ENCODE measurements at places on chromosomes 6 and 20.

- peak; percentile 10 for DNase-seq
Observed at GRCh38 chr6:106547601-106548453, 81.5 kb downstream of the RTN4IP1 start.

DNA sequence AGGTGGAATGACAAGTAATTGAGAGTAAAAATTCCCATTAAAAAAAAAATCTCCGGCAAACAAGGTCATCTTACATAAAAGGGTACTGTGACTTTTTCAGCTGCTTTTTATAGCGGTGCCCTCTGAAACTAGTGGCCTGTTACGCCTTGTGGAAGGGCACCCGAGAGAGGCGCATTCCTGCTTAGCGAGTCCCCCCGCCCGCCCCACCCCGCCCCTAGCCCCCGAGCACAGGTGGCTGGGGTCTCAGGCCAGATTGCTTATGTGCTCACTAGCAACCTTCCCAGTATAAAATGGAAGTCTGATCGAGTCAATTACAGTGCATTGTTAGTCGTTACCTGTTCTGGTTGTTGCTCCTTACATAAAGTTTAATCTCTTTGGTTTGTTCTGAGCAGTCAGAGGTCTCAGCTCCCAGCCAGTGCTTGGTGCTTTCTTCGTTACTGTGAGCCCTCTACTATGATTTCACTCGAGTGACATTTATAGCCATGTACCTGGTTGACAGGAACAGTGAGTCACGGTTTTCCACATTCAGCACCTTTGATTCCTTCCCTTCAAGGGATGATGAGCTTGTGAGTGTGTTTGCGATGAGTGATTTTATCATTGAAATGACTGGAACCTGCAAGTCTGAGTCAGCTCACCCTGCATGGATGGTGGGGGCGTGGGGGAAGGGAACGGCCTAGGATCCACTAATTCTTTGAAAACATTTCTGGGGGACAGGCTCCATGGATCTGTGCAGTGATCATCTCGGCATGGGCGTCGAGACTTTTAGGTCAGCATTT is 47.6 kb downstream of the ZDHHC14 start:
- DNase-seq = no peak

GRCh38 chr20:34704177-34705007 is at the start of gene TP53INP2:
TP53INP2 (plus strand) TSS chr20:34704344; CDS start chr20:34708740, 4,396 bp downstream.
- peak; percentile 95 for DNase-seq

- no peak for DNase-seq
Observed at GRCh38 chr6:163406366-163406765, 8.2 kb upstream of the QKI start.

DNA sequence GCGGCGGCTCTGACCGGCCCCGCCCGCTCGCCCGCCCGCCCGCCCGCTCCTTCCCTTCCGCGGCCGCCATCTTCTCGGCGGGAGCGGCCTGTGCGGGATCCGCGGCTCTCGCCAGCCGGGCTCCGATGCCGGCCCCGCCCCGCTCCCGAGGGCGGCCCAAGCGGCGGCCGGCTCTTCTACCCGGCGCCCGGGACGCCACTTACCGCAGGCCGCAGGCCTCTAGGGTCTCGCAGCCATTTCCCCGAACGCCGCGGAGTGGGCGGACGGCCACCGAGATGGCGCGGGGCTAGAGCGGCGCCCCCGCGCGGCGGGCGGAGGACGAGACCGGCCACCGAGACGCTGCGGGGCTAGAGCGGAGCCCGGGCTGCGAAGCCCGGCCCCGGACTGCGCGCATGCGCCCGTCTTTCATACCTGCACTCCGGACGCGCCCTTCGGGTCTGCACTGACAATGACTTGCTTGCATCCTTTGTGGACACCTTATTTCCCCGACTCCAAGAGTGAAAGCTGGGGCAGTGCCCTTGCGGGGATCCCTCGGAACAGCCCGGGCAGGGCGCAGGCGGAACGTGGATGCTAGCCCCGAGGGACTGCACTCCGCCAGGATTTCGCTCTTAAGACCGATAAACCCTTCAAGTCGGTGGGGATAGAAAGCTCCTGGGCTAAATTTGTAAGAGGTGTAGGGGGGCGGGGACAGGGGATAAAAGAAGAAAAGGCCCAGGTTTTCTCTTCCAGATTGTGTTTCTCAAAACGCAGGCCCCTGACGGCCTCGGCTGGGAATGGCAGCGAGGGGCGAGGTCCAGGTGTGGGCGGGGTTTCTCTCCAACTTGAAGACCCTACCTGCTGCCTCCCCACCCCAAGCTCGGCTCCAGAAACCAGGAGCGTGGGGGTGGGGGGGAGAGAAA is at the start of gene DIDO1:
TSS of gene DIDO1 (minus strand) at position 277 of the 899 bp plus-strand sequence.
- DNase-seq = peak; percentile 92

DNA sequence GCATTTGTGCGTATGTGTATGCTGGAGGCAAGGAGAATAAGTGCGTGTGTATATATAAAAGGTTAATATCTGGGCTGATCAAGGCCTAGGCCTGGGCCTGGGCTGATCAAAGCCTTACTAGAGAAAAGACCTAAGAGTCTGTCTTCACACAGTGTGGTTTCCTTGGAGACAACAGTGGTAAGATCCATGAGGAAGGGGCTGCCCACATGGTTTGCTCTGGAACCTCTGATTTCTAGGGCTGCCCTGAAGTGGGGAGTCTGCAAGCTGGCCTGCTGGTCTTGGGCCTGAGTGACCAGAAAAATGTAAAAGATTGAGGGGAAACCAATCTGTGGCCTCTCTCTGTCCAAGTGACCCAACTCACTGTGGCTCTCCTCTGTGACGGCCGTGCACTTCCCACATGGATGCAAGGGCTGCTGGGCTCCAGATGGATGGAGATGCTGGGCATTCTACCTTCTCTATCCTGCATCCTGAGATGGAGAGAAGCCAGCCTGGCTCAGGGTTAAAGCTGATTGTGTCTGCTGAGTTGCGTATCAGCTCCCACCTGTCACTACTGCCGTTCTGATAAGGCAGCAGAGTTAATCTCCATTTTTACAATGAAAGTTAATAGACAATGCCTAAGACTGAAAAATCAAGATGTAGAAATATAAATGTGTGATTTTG is 90.3 kb upstream of the NXT1 start:
- DNase-seq = no peak

DNA sequence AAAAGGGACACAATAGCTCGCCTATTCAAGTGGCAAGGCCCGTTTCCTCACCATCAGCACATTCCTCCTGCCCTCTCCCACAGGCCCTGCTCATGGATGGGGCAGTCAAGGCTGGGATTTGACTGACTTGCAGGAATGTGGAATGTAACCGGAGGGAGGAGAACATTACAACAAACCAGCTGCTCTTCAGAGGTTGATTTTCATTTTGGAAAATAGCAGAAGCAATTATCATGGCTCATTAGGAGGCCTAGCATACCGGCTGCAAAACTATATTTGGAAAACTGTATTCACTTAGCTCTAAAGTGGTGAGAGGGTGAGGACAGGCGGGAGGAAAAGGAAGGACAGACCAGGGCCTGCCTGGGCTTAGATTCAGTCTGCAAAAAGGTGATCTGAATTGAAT is 283.7 kb downstream of the CD83 start:
- DNase-seq = no peak

DNA sequence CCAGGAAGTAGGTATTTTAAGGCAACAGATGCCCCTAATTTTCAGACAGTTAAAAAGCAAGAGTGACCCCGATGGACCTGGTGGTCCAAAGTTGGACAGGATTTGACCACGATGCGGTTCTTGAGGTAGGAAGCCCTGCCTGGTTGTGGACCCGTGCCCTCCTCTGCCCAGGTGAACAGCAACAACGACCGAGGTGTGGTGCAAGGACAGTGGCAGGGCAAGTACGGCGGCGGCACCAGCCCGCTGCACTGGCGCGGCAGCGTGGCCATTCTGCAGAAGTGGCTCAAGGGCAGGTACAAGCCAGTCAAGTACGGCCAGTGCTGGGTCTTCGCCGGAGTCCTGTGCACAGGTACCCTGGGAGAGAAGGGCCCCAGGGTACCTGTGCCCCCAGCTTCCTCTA is 18.7 kb downstream of the TGM6 start:
- no peak for DNase-seq

GRCh38 chr20:52230409-52230808 is 38.8 kb upstream of the ZFP64 start:
- DNase-seq = peak; percentile 80

DNA sequence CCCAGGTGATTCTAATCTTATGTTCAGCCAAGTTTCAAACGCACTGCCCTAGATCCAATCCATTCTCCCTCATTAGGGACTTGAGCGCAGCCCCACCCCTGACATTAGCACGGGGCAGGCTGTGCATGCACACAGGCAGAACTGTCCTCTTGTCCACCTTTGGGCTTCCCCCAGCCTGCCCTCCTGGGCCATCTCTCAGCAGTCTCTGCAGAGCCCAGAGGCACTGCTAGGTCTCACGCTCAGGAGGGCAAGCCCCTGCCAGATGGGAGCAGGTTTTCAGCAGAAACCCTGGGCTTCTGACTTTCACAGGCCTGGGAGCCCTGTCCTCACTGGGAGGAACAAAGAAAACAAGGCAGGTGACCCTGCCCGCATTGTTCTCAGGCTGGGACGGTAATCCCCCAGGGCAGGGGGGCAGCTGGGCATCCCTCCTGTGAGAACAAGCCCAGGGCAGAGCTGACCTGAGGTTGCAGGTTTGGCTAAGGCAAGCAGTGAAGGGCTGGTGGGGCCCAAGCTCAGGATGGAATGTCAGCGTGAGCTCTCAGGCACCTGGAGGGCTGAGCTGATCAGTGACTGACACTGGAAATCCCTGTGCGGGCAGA is 24.5 kb downstream of the KCNK5 start:
- no peak for DNase-seq

DNA sequence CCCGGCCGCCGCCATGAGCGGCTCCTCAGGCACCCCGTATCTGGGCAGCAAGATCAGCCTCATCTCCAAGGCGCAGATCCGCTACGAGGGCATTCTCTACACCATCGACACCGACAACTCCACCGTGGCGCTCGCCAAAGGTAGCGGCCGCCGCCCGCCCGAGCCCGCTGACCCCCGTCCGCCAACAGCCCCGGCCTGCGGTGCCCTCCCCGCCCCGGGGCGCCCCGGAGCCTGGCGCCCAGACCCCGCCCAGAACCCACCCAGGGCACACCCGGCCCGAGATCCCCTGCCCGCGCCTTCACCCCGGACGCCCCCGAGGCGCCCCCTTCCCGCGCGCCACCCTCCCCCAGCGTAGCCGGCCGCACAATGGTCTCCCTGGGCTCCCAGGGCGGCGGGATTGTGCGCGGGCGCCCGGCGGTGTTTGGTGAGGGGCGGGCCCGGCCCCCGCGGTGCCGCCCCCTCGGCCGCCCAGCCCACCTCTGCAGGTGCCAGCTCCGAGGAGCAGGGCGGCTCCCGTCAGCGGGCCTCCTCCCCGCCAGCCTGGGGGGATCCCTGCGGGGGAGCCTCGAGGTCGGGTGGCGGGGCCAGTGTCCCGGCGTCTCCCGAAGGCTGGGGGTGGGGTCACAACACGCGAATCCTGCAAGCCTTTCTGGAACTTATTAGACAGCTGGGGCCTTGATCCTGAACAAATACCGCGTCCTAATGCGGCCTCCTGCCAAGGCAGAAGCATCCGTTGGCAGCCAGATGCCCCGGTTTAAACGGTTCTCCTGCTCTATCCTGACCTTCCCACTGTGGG is 577 bp downstream of the LSM14B start:
- DNase-seq = peak; percentile 73

DNA sequence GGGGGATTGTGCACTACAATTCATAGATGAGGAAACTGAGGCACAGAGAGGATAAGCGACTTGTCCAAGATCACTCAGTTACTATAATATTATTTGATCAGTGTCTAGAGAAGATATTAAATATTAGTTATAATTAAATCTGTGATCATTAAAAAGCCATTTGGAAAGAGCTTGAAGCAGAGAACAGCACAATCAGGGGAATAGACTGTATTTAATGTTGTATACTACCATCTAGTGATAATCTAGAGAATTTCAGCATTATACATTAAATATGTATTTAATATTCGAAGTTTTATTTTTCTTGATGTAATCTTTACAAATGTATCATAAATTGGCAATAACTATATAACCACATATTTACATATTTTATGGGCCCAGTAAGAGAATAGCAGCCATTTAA is 20.1 kb upstream of the MTCL3 start:
- DNase-seq = peak; percentile 4

GRCh38 chr6:136761227-136761922 is 30.9 kb downstream of the MAP3K5 start:
- no peak for DNase-seq

- no peak for DNase-seq
Observed at GRCh38 chr20:63428906-63429575, 43.4 kb downstream of the KCNQ2 start.

DNA sequence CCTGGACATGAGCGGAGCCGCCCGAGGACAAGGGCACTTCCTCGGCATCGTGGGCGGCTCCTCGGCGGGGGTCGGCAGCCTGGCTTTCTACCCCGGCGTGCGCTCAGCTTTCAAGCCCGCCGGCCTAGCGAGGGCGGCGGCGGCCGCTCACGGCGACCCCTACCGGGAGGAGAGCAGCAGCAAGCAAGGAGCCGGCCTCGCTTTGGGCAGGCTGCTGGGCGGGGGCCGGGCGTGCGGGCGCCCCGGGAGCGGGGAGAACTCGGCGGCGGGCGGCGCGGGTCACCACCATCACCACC is 6.7 kb downstream of the PRDM13 start:
- no peak for DNase-seq

DNA sequence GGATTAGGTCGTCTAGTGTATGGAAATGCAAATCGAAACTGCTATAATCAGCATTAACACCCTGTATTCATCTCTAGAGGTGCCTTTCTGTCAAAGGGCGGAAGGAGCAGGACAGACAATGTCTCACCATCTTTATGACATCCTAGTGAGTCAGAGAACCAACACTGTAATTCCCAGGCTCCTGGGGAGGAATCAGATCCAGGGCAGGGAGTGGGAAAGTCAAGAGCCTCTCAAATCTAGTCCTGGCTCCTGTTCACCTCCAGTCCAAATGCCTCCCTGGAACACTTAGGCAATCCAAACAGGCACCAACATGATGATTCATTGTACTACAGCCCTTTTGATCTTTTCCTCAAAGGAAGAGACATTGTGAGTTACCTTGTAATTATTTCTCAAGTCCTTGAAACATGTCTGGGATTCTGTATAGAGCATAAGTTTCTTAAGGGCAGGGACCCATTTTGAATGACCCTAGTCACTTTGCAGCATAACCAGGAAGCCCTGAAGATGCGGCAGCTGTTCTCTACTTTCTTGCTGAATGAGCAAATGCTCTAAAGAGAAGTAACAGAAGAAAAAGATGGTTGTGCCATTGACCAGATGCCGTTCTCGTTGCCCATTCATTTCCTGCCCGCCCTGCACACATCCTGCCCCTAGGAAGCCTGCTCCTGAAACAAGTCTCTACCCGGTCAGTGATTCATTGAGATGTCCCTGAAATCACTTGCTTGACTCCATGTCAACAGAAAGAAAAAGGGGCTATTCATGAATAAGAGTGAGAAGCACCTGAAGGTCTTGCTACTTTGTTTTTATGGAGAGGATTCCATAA is 112.8 kb upstream of the JARID2 start:
- no peak for DNase-seq

GRCh38 chr20:49880177-49880576 is 35.2 kb downstream of the SPATA2 start:
- DNase-seq = no peak

GRCh38 chr6:27553123-27553904 is 80.4 kb upstream of the ZNF184 start:
- DNase-seq = no peak

DNA sequence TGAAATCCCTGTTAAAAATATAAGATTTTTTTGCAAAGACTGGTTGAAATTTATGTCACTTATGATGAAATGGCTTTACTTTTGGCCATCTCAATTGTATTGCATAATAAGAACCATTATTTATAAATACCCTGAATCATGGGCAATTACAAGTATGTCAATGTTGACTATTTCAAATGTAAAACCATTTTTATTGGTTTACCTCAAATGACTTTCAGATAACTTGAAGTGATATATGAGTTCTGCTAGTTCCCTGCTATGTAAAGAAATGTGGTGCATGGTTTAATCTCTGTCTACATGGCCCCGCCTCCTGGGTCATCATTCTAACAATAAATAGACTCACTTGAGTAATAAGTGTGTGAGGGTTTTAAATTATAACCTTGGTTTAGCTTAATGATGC is 275.6 kb upstream of the PREP start:
- DNase-seq = no peak

Measured in NCI-H2171 (cell line).